ENCODE measurements at places on chromosomes 7 and 10. TPM values are rescaled to one million over a fixed set of nuclear protein-coding genes. Genes with fewer than 3 reads are reported as not detected.

Gene BMPER
- 6.9 TPM for total RNA-seq

Gene GJD4
- total RNA-seq, result not detected

Gene TMEM273
- 29.8 TPM for total RNA-seq

- DNase-seq, result no peak
These were observed 38.9 kb downstream of the DRGX start for GRCh38 chr10:49356944-49357343.
